ENCODE measurements at places on chromosomes 7 and 10. TPM values are rescaled to one million over a fixed set of nuclear protein-coding genes. Genes with fewer than 3 reads are reported as not detected.

Gene MACC1
- total RNA-seq: 0.12 TPM

GRCh38 chr7:12728192-12728538 is 40.7 kb downstream of the ARL4A start:
- H3K27me3 ChIP-seq: no peaks in the 10 kb centered on the region
- no peaks in the 10 kb centered on the region for H3K36me3 ChIP-seq
- no peak overlapping the region for H3K27ac ChIP-seq
- no peak overlapping the region for H3K4me3 ChIP-seq

DNA sequence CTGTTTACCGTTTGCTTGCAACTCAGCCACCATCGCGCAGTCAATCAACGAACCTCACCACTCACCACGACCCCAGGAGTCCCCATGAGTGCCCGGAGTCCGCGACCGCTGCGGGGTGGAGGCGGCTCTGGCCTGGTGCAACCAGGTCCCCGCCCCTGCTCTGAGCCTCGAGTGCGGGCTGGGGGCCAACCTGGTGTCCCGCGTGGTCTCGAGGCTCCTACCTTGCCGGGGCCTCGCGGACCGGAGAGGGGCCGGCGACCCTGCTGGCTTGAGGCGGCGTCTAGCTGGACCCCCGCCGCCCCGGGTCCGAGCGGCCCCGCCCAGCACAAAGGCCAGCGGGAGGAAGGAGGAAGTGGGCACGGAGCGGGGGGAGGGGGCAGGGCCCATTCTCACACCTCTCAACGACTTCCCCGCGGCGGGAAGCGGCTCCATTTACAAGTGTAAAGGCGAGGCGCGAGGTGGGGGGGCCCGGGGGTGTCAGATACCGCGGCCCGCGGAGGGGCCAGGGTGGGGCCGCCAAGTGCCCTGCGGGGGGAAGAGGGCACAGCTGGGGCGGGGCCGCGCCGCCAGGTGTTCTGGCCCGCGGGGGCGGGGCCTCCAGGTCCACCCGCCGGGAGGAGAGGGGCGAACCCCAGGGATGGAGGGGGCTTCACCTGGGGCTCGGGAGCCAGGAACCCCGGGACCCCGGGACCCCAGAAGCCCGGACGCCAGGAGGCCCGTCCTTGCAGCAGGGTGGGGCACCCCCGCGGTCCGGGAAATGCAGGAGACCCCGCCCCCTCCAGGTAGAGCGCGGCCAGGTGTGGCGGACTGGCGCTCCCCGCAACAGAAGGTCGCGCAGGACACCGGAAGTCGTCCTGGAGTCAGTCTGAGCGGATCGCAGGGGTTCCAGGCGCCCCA is 8.6 kb downstream of the CTBP2 start:
- H3K27ac ChIP-seq: no peak overlapping the region
- H3K4me3 ChIP-seq: peak overlapping the region; percentile 41
- H3K36me3 ChIP-seq: peaks cover 9% of the 10 kb centered on the region
- H3K4me1 ChIP-seq: peaks cover 85% of the 10 kb centered on the region
- DNase-seq: no peak
- no peaks in the 10 kb centered on the region for H3K27me3 ChIP-seq

- no peaks in the 10 kb centered on the region for H3K36me3 ChIP-seq
- no peak overlapping the region for H3K4me3 ChIP-seq
- H3K4me1 ChIP-seq: no peaks in the 10 kb centered on the region
- no peak for DNase-seq
- H3K27me3 ChIP-seq: peaks cover 17% of the 10 kb centered on the region
- no peak overlapping the region for H3K27ac ChIP-seq
Observed at GRCh38 chr7:27359181-27360125, 116.9 kb downstream of the EVX1 start.

GRCh38 chr7:37284805-37285231 is 163.8 kb downstream of the ELMO1 start:
- DNase-seq: peak; percentile 52
- H3K27me3 ChIP-seq: no peaks in the 10 kb centered on the region

DNA sequence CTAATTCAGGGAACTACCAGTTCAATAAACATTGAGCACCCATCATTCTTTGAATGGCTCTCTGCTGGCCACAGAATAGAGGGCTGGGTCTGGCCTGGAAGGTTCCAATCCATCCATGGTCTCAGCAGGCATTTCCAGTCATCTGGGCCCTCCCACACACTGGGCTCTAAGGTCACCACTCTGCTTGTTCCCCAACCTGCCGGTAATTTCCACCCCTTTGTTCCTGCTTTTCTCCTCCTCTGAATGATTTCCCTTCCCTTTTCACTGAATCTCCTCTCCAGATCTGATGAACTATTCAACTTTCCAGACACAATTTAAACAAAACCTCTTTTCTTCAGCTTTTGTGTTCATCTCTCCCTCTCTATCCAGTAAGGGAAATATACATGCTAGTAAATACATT is 2.6 kb downstream of the BZW2 start:
- H3K4me1 ChIP-seq: peaks cover 57% of the 10 kb centered on the region
- no peak for DNase-seq
- no peaks in the 10 kb centered on the region for H3K36me3 ChIP-seq
- H3K27ac ChIP-seq: peak overlapping the region; percentile 3

DNA sequence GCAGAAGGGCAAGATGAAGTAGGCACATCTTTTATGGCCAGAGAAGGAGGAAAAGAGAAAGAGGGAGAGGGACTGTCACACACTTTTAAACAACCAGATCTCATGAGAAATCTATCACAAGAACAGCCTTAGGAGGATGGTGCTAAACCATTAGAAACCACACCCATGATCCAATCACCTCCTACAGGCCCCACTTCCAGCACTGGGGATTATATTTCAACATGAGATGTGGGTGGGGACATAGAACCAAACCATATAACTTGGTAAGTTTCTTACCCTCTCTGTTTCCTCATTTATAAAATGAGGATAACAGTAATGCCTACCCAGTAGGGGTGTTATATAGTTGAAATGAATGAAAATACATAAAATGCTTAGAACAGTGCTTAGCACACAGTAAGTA is 66.0 kb downstream of the CHCHD3 start:
- H3K27me3 ChIP-seq: no peaks in the 10 kb centered on the region
- peaks cover 8% of the 10 kb centered on the region for H3K4me1 ChIP-seq
- H3K4me3 ChIP-seq: no peak overlapping the region

- peaks cover 17% of the 10 kb centered on the region for H3K36me3 ChIP-seq
- no peaks in the 10 kb centered on the region for H3K27me3 ChIP-seq
- H3K4me1 ChIP-seq: peaks cover 41% of the 10 kb centered on the region
Observed at GRCh38 chr10:450463-450862, 239.0 kb downstream of the DIP2C start.
